Stimulated activated CD8-positive, alpha-beta memory T cell treated with anti-CD3 and anti-CD28 coated beads, Interleukin-12 subunit alpha, Interleukin-12 subunit beta, amount 100 ng/mL, for 4 hours (primary cell): ENCODE measurements at places on chromosomes 1 and 21.

DNA sequence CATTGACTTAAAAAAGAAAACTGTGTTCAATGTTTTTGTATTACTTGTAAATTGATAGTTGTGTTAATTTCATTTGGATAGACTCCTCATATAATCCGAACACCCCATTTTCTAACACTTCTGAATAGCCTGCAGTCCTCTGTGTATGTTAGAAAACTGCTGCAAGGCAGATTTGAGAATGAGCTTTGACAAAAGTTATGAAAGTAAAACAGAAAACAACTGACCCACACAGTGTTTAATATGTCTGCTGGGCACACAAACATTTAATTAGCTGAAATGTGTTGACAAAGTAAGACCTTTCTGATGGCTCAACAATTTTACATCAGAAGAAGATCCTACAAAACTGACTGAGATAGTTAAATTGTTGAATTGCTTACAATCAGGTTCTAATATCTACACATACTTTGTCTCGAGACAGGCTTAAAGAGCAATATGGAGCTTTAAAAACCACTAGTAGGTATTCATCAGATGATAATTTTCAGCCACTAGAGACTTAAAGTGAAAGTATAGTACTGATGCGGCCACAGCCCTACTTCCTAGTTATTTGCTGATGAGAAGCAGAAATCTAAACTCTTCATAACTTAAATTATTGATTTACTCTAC lies 40.0 kb upstream of the PRMT6 start:
- DNase-seq: no peak

DNA sequence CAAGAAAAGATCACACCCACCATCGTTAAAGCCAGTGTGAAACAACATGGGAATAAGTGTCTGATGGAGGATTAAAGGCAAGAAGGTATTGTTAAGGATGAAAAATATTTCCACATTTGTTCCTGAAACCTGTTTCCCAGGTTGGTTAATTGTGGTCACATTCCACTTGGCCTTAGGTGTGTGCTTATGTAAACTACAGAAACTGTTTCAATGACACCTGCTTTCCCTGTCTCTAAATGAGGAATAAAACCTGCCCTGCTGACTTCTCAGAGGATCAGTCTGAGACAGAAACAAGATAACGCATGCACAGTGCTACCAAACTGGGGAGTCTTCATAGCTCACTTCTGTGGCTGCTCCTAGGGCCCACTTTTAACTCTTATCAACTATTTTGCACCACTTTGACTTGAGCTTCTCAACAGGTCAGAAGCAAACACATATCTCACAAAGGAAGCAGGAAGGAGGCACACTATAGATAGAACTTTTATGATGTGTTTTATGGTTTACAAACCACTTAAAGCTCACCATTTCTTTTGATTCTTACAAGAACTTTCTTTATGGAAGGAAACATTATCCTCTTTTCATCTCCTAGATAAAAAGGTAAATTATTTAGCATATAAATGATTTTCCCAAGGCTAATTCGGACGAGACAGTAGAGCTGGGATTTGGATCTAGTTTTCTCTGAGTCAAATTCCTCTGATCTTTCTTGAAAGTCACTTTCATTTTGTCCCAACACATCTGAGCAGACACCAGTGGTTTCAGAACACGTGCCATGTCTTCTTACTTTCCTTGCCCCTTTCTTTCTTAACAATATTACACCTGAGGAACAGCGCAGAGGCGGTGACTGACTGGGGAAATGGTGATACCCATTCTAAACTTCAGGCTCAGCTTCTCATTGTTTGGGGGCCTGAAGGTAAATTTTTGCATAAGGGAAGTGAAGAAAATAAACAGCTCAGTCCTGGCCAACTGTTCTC lies 33.4 kb downstream of the CYP2J2 start:
- no peak for DNase-seq

- DNase-seq: no peak
Observed at GRCh38 chr1:226633541-226634165, 85.1 kb downstream of the STUM start.

DNA sequence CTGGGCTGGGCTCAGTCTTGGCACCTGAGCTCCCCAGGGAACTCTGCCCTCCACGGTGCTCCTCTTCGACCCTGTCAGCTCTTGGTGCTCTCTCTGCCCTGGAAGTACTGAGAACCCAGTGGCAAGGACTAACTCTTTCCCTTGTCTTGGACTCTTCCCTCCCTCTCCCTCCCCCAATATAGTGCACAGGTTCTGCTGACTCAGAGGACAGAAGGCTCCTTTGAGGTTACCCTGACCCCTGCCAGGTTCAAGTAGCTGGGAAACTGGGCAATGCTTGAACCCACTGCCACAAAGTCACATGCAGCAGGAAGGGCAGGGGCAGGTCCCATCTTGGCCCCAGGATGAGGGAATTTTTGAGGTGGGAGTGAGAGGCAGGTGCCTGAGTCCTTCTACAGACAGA lies 20.3 kb downstream of the KCNQ4 start:
- DNase-seq: no peak

GRCh38 chr1:43322506-43322905 lies 15.1 kb upstream of the MPL start:
- no peak for DNase-seq

DNA sequence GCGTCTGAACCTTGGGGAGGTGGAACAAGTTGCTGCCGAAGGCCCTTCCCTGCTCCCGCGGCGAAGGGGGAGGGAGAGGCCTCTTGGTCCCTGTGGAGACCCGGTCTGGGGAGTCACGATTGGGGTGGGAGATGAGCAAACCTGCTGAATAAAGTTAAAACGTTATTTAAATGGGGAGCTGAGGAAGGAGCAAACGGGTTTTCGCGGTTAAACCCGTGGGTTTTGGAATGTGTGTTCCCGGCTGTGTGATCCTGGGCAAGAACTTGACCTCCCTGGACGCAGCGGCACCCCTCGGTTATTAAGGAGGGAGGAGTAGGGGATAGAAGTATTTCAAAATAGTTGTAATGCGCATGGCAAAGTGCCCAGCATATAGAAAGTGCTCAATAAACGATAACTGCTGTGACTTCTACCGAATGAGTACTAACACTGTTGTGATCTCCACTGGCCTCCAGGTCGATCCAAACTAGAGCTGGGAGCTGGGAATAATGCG lies 3.4 kb downstream of the FAM110D start:
- no peak for DNase-seq

- no peak for DNase-seq
Observed at GRCh38 chr1:25713961-25714360, 86.0 kb upstream of the SELENON start.

- no peak for DNase-seq
Observed at GRCh38 chr1:160907976-160908375, 23.0 kb upstream of the ITLN1 start.

DNA sequence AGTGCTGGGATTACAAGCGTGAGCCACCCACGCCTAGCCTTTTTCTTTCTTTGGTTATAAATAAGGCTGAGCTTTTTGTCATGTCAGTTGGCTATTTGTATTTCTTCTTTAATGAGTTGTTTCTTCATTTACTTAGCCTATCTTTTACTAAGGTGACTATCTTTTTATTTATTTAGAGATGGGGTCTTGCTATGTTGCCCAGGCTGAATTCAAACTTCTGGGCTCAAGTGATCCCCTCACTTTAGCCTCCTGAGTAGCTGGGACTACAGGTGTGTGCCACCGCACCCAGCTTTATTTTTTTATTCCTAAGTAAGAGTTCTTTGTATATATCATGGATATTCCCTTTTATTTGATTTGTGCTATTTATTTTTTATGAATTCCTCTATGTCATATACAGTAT lies 11.9 kb downstream of the DMBX1 start:
- DNase-seq: no peak

GRCh38 chr1:2650967-2651645 lies 18.3 kb upstream of the MMEL1 start:
- no peak for DNase-seq
